ENCODE measurements at places on chromosomes 4 and X.

DNA sequence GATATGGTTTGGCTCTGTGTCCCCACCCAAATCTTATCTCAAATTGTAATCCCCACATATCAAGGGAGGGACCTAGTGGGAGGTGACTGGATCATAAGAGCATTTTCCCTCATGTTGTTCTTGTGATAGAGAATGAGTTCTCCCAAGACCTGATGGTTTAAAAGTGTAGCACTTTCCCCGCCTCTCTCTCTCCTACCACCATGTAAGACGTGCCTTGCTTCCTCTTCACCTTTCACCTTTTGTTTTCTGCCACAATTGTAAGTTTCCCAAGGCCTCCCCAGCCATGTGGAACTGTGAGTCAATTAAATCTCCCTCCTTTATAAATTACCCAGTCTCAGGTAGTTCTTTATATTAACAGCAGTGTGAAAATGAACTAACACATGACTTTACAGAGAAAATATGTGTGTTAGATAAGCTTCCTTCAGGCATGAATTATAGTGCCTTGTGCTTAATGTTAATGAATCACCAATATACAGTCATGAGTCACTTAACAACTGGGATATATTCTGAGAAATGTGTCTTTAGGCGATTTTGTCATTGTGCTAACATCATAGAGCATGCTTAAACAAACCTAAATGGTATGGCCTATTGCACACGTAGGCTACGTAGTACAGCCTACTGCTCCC is 37.9 kb downstream of the PDGFC start:
- H3K4me3 ChIP-seq, result no peak overlapping the region
- no peaks in the 10 kb centered on the region for H3K36me3 ChIP-seq
- H3K27ac ChIP-seq, result no peak overlapping the region
- H3K4me1 ChIP-seq, result no peaks in the 10 kb centered on the region

GRCh38 chr4:47187608-47188007 is 156.2 kb downstream of the GABRB1 start:
- no peak overlapping the region for H3K4me3 ChIP-seq
- H3K27ac ChIP-seq, result no peak overlapping the region
- DNase-seq, result no peak
- H3K4me1 ChIP-seq, result no peaks in the 10 kb centered on the region

- H3K4me1 ChIP-seq, result peaks cover 2% of the 10 kb centered on the region
- no peak for DNase-seq
- H3K4me3 ChIP-seq, result no peak overlapping the region
- no peak overlapping the region for H3K27ac ChIP-seq
Measured at GRCh38 chr4:107213880-107214279, 177.8 kb upstream of the DKK2 start.

GRCh38 chr4:154677300-154677699 is 64.8 kb upstream of the FGG start:
- peaks cover 3% of the 10 kb centered on the region for H3K4me1 ChIP-seq
- peaks cover 37% of the 10 kb centered on the region for H3K27me3 ChIP-seq
- H3K27ac ChIP-seq, result no peak overlapping the region
- no peak overlapping the region for H3K4me3 ChIP-seq
- no peaks in the 10 kb centered on the region for H3K36me3 ChIP-seq

GRCh38 chrX:120456973-120457372 is 12.1 kb downstream of the LAMP2 start:
- no peaks in the 10 kb centered on the region for H3K27me3 ChIP-seq
- H3K36me3 ChIP-seq, result no peaks in the 10 kb centered on the region
- peaks cover 28% of the 10 kb centered on the region for H3K4me1 ChIP-seq
- H3K4me3 ChIP-seq, result peak overlapping the region; percentile 62
- no peak for DNase-seq

DNA sequence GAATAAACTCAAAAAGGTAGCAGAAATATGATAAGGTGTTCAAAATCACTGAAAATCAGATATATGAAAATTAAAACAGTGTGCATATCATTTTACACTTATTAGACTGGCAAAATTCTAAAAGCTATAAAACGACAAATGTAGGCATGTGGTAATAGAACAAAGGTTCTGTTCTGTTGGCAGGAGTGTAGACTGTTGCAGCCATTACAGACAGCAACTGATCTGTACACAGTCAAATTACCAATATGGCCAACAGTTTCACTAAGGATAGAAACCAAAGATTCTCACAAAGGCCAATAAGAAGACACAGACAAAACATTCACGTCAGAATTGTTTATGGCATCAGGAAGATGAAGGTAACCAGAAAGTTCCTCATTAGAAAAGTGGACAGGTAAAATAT is 112.8 kb upstream of the PLS3 start:
- no peak overlapping the region for H3K27ac ChIP-seq
- H3K36me3 ChIP-seq, result no peaks in the 10 kb centered on the region
- H3K4me1 ChIP-seq, result no peaks in the 10 kb centered on the region
- DNase-seq, result no peak
- no peaks in the 10 kb centered on the region for H3K27me3 ChIP-seq
- H3K4me3 ChIP-seq, result no peak overlapping the region

- no peaks in the 10 kb centered on the region for H3K27me3 ChIP-seq
- no peaks in the 10 kb centered on the region for H3K4me1 ChIP-seq
- no peak for DNase-seq
- no peak overlapping the region for H3K27ac ChIP-seq
Measured at GRCh38 chr4:142440093-142440492, 406.0 kb downstream of the INPP4B start.
